ENCODE measurements at places on chromosomes 11 and 22.

DNA sequence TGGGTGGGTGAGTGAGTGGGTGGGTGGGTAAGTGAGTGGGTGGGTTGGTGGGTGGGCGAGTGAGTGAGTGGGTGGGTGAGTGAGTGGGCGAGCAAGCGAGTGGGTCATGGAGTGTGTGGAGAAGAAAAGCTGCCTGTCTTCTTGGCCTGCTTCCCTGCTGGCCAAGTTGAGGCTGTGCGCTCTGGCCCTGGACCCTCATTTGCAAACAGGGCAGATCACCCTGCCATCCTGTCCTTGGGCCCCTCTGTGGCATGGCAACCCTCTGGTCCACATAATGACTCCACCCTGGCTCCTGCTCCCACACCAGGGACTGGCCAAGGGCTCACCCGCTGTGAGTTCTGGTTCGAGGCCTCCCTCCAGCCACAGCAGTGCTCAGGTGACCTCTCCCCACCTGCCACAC is 35.1 kb downstream of the CAPN1 start:
- no peak for DNase-seq

DNA sequence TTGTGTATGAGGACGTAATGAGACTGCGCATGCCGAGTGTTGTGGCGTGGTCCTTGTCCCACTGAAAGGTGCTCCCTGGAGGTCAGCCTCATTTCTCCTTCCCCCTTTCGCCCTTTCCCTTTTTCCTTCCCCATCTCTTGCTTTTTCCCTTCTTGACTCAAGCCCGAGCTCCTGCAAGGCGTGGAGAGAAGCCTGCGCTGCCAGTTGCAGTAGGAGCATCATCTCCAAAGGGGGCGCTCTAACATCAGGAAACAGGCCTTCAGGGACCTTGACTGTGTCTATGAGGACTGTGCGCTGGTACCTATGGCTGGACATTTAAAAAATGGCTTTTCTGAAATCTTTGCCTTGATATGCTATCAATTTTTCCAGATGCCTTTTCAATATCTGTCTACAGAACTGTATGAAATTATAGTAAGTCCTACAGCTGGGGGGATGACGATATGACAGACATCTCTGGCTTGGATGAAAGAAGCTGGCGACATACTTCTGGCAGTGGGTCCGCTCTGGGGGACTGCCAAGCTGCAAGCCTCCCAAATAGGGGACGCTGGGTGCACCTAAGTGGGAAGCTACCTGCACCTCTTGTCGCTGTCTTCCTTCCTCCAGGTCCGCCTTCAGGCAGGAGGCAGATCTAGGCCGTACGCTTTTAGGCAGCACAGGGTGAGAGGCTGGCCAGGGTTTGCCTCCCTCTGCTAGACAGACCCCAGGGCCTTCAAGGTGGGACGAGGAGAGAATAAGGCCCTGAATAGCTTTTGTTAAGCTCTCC is 96.5 kb downstream of the NXPE2 start:
- DNase-seq, result no peak

- DNase-seq, result no peak
Observed at GRCh38 chr11:94604482-94604881, 37.3 kb downstream of the PIWIL4 start.

DNA sequence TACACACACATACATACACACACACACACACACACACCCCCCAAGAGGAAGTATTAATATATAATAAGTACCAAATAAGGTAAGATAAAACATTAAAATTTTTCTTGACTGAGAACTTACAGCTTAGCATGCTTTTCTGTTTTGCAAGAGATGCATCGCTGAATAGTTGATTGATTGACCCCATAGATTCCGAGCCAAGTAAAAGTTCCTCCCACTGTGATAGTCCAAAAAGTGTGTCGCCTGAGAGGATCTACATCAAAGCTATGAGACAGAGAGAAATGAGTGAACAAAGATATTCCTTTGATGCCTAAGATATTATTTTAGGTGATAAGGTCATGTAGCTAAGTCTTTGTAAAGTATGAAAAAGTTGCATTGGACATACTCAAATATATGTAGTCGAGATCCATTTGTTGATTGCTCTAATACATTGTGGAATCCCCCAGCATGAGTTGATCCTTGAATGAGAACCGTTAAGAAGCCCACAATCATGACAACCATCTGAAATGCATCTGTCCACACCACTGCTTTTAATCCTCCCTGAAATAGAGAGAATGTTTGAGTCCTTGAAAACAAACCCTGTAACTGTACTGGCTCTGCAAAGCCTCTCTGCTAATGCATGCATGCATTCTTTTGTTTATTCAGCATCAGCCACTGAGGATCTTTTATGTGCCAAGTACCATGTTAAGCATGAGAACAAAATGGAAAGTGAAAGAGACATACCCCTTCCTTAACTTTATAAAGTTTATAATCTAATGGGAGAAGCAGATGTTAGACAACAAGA is 18.3 kb downstream of the SLC5A12 start:
- DNase-seq, result no peak

- no peak for DNase-seq
Observed at GRCh38 chr22:29820961-29821290, 17.1 kb downstream of the ASCC2 start.

GRCh38 chr11:32891657-32892354 is 805 bp upstream of the QSER1 start:
- no peak for DNase-seq

DNA sequence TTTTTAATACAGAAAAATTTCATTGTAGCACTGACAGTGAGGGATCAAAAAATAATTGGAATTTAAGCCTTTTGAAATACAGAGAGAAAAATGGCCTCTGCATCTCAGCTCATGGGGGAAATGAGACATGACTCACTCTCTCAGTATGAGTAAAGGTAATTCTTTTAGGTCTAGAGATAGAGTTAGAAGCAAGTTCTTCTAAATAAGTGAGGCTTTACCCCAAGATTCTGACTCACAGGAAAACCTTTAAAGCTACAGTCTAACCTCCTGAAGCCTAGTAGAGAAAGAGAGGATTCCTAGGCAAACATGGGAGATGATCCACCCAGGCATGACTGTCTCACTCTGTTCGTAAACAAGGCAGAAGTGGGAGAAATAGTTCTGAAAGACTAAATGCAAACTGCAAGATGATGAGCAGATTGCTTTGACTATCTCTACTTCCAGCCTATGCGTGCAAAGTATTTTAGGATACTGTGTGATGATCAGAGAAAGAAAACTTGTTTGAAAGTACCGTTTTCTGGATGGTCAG is 1003.3 kb upstream of the CCDC90B start:
- DNase-seq, result no peak

Measured in liver (tissue), 10 donors.